ENCODE measurements at places on chromosomes 2 and 18.

DNA sequence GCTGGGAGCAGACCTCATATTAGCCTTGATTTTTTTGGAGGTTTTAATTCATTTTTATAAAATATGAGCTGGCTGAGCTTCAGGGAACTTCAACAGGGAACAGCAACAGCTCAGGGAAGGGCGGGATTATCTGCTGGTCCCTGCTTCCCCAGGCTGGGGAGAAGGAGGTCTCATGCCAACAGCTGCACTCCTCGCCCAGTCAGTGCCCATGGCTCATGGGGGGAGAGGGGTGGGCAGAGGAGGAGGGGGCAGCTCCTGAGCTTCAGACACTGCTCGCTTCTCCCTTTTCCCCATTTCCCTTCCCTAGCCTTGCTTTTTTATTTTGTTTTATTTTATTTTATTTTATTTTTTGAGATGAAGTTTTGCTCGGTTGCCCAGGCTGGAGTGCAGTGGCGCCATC is 442 bp upstream of the OTOF start:
- DNase-seq = no peak

- peak; percentile 15 for DNase-seq
Observed at GRCh38 chr2:191933307-191934105, 86.6 kb upstream of the CAVIN2 start.

DNA sequence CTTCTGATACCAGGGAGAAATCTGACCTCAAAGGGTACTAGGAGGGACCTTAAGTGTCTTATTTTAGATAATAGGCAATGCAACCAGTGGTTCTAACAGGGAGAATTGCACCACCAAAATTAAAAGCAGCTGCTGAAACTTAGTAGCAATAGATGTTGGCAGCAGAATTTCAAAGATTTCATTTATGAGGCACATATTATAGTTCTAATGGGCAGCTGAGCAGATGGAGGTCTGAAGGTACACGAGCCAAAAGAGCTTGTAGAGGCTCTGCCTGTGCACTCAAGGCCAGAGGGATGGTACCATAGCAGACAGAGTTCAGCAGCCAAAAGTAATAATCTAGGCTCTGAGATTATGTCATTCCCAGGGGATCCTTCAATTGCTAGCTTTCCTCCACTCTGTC is 87.3 kb upstream of the NCKAP5 start:
- no peak for DNase-seq

DNA sequence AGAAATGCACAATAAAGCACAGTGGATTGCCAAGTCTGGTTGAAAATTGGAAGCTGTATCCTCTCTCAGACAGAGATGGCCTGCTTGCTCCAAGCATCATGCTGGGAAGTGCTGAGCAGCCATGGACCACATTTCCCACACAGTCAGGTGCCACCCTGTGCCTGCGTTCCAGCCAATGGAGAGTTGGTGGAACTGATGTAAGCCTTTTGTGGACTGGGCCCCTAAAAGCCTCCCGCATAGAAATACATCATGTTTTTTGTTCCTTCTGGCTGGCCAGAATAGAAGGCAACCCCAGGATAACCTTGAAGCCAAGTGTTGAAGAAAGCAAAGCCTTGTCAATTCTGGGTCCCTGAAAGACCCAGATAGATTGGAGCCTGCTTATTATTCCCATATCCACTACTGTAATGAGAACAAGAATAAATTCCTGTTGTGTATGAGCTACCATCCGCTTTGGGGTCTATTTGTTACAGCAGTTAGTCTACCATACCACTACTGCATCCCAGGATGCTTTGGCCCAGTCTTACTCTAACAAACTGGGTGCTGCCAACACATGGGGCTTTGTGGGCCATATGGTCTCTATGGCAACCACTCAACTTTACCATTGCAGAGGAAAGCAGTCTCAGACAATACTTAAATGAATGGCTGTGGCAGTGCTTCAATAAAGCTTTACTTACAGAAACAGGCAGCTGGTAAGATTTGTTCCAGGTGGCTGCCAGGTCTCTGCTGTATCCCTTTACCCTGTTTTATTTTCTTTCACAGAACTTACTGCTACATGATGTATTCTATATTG is 65.4 kb downstream of the POLE4 start:
- DNase-seq = no peak

DNA sequence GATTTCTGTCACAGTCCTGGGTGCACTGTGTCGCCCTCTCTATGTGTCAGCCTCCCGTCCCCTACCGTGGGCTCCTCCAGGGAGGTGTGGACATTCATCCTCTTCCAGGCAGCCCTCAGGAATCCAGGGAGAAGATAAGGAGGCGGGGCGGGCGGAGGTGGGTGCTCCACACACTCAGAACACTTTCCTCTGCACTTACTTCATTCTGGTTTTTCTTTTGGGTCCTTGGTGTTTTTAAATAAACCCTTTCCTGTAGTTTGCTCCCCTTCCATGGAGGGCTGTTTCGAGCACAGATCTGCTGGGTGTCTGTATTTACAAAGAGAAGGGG is 183.9 kb downstream of the FAM210A start:
- no peak for DNase-seq

GRCh38 chr2:10903861-10904210 is 7.9 kb upstream of the KCNF1 start:
- no peak for DNase-seq

DNA sequence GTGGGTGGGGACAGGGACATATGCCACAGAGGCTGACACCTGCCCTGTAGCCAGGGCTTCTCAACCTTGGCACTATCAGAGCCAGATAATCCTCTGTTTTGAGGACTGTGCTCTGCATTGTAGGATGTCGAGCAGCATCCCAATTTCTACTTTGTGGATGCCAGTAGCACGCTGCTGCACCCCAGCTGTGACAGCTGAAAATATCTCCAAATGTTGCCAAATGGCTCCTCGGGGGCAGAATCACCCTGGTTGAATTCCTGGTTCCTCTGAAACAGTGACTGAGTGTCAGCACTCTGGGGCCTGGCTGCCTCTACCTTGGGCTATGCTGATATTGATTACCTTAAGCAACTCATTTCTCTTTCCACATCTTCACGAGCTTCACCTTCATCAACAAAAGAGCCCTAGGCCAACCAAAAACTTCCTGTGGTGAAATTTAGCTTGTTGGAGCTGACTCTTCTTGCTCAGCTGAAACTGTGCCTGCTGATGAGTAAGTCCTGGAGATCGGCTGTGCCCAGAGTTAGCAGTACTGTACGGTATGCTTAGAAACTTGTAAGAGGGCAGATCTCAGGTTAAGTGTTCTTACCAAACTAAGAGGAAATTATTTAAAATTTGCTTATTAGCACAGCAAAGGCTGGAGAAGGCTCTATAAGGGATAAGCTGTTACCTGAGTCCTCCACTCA is 138.1 kb downstream of the SEPTIN10 start:
- DNase-seq = peak; percentile 74

GRCh38 chr2:183123959-183124221 is 353 bp upstream of the NUP35 start:
- DNase-seq = no peak

- no peak for DNase-seq
Observed at GRCh38 chr2:145690183-145690778, 1170.4 kb upstream of the ZEB2 start.

- DNase-seq = no peak
Observed at GRCh38 chr2:10922307-10923007, 10.7 kb downstream of the KCNF1 start.

DNA sequence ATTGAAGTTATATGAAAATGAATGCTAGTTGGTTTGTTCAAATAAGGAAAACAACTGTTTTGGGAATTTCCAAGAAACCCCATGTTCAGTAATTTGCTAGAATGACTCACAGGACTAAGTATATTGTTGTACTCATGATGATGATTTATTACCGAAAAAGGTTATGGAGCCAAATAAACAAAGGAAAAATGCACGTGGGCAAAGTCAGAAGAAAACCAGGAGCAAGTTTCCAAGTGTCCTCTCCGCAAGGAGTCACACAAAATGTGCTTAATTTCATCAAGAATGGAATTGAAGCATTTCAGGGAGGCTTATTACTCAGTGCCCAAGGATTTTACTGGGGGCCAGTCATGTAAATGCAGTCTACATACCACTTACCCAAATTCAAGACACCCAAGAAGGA is 1652.4 kb upstream of the TMEFF2 start:
- DNase-seq = peak; percentile 89

- no peak for DNase-seq
Observed at GRCh38 chr2:208366215-208367127, 40.1 kb upstream of the PTH2R start.

DNA sequence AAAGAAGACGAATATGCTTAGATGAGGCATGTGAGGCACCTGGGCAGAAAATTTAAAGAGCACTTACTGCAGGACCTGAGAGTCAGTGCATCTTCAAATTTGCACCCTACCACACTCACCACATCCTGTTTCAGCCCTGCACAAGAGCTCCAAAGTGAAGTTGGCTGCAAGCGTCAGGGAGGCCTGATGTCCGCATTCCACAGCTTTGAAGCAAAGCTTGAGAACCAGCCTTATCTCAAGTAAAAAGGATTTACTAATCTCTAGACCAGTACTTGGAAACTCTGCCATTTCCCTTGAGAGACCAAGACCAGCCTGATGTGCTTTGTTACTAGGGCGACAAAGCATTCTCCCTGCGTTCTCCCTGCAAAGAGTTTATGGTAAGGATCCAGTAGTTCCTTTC is 3.4 kb upstream of the ASNSD1 start:
- peak; percentile 47 for DNase-seq

- DNase-seq = no peak
Observed at GRCh38 chr2:141704541-141704940, 426.3 kb downstream of the LRP1B start.
